Kidney (tissue), 22 donors: ENCODE measurements at places on chromosomes 7 and 10. TPM values are rescaled to one million over a fixed set of nuclear protein-coding genes. Genes with fewer than 3 reads are reported as not detected.

The ALOX5 gene
- 58.1 TPM for total RNA-seq

The ASNS gene
- 34.1 TPM for total RNA-seq

The ATG9B gene
- total RNA-seq, result 0.19 TPM

The H2BK1 gene
- not detected for total RNA-seq

GRCh38 chr7:101780281-101780680 lies 37.1 kb upstream of the CUX1 start:
- H3K36me3 ChIP-seq, result no peaks in the 10 kb centered on the region
- H3K27ac ChIP-seq, result no peak overlapping the region
- H3K4me3 ChIP-seq, result no peak overlapping the region
- DNase-seq, result no peak
- H3K4me1 ChIP-seq, result no peaks in the 10 kb centered on the region

DNA sequence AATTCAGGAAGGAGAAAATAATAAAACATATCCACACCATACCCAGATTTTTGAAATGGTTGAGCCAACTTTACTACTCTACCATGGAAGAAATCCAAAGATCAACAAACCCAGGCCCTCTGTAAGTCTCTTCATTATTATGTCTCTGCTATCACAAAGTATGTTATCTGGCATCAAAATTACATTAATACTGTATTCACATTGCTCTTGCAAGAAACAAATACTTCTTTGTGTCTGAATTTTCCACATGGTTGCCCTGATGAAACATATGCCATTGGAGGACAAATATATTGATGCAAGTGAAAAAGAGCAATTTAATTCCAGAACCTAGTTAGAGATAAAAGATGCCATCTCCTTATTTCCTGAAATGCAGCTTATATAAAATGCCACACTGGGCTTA lies 204.0 kb downstream of the FZD1 start:
- H3K36me3 ChIP-seq, result no peaks in the 10 kb centered on the region
- no peaks in the 10 kb centered on the region for H3K27me3 ChIP-seq
- H3K4me1 ChIP-seq, result no peaks in the 10 kb centered on the region

The CALN1 gene
- total RNA-seq, result not detected

DNA sequence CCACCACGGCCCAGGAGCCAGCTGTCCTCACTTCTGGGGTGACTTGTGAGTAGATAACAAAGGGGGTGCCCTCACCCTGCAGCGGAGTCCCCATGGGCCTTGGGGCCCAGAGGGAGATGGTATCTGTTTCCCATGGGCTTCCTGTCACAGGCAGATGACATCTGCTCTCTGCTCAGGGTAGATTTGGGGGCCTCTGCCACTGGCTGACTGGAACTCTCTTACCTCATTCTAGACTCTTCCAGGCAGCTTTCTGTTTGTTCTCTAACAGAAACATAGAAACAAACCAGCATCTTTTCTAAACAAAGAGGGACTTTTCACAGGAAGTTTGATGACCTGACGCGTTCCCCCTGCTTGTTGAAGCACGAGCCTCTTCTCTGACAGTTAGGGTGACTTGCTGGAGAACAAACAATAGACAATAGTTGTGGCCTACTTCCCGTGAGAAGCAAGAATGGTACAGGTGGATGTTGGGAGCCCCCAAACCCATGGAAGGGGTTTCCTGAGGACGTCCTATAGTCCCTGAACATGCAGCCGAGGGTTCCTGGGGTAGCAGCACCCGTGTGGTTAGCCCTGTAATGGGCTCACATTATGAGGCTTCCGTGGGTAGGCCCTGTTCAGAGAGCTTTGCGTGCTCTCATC lies 61.6 kb downstream of the GRK5 start:
- peak overlapping the region; percentile 76 for H3K27ac ChIP-seq
- no peak overlapping the region for H3K4me3 ChIP-seq
- H3K4me1 ChIP-seq, result peaks cover 11% of the 10 kb centered on the region
- H3K36me3 ChIP-seq, result no peaks in the 10 kb centered on the region

GRCh38 chr10:7565871-7566270 lies 100.9 kb downstream of the ITIH5 start:
- no peak overlapping the region for H3K27ac ChIP-seq
- no peak for DNase-seq
- H3K27me3 ChIP-seq, result no peaks in the 10 kb centered on the region
- H3K36me3 ChIP-seq, result no peaks in the 10 kb centered on the region
- H3K4me3 ChIP-seq, result no peak overlapping the region
- peaks cover 4% of the 10 kb centered on the region for H3K4me1 ChIP-seq

DNA sequence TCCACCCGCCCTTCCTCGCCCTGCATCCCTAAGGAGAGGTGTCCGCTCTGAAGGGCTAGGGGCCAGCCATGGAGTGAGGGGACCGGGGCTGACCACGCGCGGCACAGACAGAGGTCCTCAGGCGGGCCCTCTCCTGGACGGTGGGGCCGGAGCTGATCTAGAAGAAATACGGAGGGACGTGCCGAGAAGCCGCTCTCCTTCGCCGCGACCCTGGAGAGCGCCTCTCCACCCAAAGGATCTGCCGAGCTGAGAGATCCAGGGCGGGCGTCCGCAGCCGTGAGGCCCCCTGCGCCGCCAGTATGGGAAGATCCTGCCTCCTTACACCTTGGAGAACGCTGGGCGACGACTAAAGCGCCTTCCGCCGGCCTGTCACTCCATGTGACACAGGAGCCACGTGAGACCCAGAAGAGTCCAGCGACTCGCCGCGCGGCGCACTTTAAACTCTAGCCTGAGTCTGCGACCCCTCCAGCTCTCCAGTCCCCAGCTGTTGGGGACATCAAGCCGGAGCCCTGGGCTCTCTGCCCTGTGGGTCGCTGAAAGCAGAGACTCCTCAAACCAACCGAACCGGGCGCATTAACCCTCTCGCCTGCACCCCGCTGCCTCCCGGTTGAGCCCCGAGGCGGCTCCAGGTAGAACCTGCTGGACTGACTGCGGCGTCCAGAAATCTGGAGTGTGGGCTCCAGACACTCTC lies 1.5 kb upstream of the SFMBT2 start:
- peak; percentile 86 for DNase-seq
- peaks cover 22% of the 10 kb centered on the region for H3K27me3 ChIP-seq
- H3K27ac ChIP-seq, result peak overlapping the region; percentile 7
- no peaks in the 10 kb centered on the region for H3K4me1 ChIP-seq
- H3K36me3 ChIP-seq, result no peaks in the 10 kb centered on the region

The HOXA2 gene
- 2.9 TPM for total RNA-seq

- no peak overlapping the region for H3K27ac ChIP-seq
- H3K4me3 ChIP-seq, result no peak overlapping the region
- no peaks in the 10 kb centered on the region for H3K27me3 ChIP-seq
- no peaks in the 10 kb centered on the region for H3K4me1 ChIP-seq
- H3K36me3 ChIP-seq, result no peaks in the 10 kb centered on the region
These were observed 73.5 kb downstream of the KMT2C start for GRCh38 chr7:152362128-152362926.

The CADPS2 gene
- 33.0 TPM for total RNA-seq

The DNA2 gene
- total RNA-seq, result 3.6 TPM

The UFSP1 gene
- 3.4 TPM for total RNA-seq

DNA sequence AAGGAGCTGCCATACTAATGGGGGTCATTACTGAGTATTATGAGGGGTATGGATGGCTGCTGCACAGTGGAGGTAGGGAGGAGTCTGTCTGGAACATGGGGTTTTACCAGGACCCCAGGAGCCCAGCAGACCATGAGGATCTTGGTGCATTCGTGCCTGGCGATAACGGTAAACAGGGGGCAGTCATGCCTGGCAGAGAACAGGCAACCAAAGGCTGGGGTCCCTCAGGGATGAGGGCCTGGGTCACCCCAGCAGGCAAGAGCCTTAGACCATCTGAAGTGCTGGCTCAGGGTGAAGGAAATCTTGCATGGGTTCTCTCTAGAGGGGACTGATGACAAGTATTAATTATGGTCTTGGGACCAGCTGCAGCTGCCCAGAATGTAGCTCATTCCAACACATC lies 46.1 kb downstream of the MYL10 start:
- H3K4me1 ChIP-seq, result no peaks in the 10 kb centered on the region
- H3K36me3 ChIP-seq, result no peaks in the 10 kb centered on the region
- DNase-seq, result peak; percentile 19
- H3K4me3 ChIP-seq, result no peak overlapping the region
- no peak overlapping the region for H3K27ac ChIP-seq

GRCh38 chr10:48277093-48277492 lies 2.6 kb upstream of the FRMPD2 start:
- H3K27ac ChIP-seq, result no peak overlapping the region
- no peak overlapping the region for H3K4me3 ChIP-seq
- no peaks in the 10 kb centered on the region for H3K4me1 ChIP-seq
- H3K36me3 ChIP-seq, result no peaks in the 10 kb centered on the region

GRCh38 chr10:35940141-35941041 lies 298.3 kb upstream of the FZD8 start:
- no peaks in the 10 kb centered on the region for H3K27me3 ChIP-seq
- H3K36me3 ChIP-seq, result no peaks in the 10 kb centered on the region
- H3K4me3 ChIP-seq, result no peak overlapping the region

DNA sequence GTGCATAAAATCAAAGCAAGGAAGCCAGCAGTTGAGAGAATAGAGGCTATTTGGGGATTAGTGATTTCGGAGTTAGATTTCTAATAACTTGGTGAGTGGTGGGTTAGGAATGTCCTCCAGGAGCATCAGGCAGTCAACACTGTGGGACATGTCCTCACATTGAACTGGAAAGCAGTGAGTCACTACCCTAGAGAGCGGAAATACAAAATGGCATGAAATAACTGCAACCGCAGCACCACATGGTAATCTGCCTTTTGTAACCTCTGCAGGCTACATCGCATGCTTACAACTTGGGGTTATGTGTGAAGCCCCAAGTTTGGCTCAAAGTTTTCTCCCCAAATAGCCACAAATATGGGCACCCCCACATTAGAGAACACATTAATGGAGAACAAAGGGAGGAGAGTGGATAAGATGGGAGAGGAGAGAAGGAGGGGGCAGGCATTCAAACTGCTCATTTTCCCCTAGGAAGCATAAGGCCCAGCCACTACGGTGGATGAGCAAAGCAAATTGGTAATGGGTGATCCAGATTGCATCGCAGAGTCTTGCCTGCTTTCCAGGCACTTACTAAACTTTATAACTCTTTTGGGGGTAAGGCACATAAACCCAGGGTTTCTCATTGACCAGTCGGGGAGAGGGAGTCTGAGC lies 22.0 kb upstream of the SLF2 start:
- no peaks in the 10 kb centered on the region for H3K36me3 ChIP-seq
- no peaks in the 10 kb centered on the region for H3K4me1 ChIP-seq
- no peak overlapping the region for H3K4me3 ChIP-seq
- H3K27me3 ChIP-seq, result no peaks in the 10 kb centered on the region

DNA sequence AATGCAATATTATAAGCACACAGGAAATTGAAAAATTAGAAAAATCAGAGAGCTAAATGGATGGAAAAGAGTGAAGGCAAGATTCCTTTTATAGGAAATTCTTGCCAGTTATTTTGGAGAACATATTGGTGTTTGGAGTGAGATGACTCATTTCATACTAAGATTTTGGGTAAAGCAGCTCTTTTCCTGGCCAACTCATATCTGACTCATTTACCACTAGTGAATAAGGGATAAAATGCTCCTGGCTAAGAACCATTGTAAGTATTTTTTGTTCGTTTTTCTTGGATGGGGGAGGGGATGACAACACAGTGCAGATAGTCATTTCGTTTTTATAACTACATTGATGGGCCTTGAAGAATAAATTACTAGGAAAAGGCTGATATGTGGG lies 139.3 kb downstream of the TWIST1 start:
- H3K36me3 ChIP-seq, result no peaks in the 10 kb centered on the region
- H3K4me1 ChIP-seq, result no peaks in the 10 kb centered on the region
- no peaks in the 10 kb centered on the region for H3K27me3 ChIP-seq
- no peak overlapping the region for H3K27ac ChIP-seq
- DNase-seq, result no peak
- no peak overlapping the region for H3K4me3 ChIP-seq

GRCh38 chr7:51602376-51602775 lies 285.8 kb upstream of the COBL start:
- no peak overlapping the region for H3K4me3 ChIP-seq
- no peaks in the 10 kb centered on the region for H3K27me3 ChIP-seq
- H3K27ac ChIP-seq, result no peak overlapping the region
- H3K4me1 ChIP-seq, result no peaks in the 10 kb centered on the region
- DNase-seq, result no peak

The MRLN gene
- total RNA-seq, result not detected

GRCh38 chr7:102393467-102393866 lies 2.7 kb upstream of the PRKRIP1 start:
- no peak for DNase-seq
- H3K27me3 ChIP-seq, result no peaks in the 10 kb centered on the region
- H3K36me3 ChIP-seq, result no peaks in the 10 kb centered on the region
- H3K4me1 ChIP-seq, result peaks cover 13% of the 10 kb centered on the region
- H3K4me3 ChIP-seq, result no peak overlapping the region
- H3K27ac ChIP-seq, result no peak overlapping the region

- peaks cover 11% of the 10 kb centered on the region for H3K4me1 ChIP-seq
- H3K36me3 ChIP-seq, result no peaks in the 10 kb centered on the region
- H3K27me3 ChIP-seq, result no peaks in the 10 kb centered on the region
- peak; percentile 52 for DNase-seq
- no peak overlapping the region for H3K4me3 ChIP-seq
These were observed 5.7 kb downstream of the BLVRA start for GRCh38 chr7:43764039-43764761.

The TRRAP gene
- 47.7 TPM for total RNA-seq

- H3K27me3 ChIP-seq, result no peaks in the 10 kb centered on the region
- no peaks in the 10 kb centered on the region for H3K4me1 ChIP-seq
- no peaks in the 10 kb centered on the region for H3K36me3 ChIP-seq
- DNase-seq, result no peak
These were observed 133.8 kb upstream of the PRSS1 start for GRCh38 chr7:142615508-142615907.

DNA sequence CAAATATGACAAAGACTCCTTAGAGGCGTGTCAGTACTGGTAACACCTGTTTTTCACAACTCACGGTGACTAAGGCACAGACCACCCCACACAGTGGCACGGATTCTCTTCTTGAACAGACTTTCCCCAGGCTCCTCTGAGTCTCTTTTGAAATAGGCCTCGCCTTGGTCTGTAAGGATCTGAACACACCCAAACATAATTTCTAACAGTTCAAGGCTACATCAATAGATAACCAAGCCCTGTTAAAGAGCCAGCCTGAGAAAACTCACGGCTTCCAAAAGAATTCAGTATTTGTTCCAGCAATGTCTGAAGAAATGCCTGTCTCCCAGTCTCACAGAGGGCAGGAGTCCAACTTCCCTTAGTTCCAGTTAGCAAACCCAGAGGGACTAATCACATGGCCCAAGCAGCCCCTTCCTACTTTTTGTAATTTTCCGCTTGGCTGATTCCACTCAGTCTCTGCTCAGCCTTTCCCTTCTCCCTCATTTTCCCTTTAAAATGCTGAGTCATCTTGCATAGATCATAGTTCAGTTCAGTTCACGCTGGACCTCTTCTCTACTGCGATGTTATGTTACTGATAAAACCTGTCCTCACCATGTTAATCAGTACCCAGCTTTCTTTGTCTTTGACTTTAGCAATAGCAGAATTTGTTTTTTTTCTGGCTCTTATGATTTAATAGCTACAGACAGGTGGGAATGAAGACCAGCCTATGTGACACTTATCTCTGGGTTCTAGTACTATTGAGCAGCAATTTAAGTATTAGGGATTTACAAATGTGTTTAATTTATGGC lies 22.6 kb upstream of the AKR1C3 start:
- H3K4me1 ChIP-seq, result peaks cover 6% of the 10 kb centered on the region
- DNase-seq, result peak; percentile 77
- no peaks in the 10 kb centered on the region for H3K27me3 ChIP-seq
- H3K36me3 ChIP-seq, result no peaks in the 10 kb centered on the region
- H3K4me3 ChIP-seq, result peak overlapping the region; percentile 21
- H3K27ac ChIP-seq, result peak overlapping the region; percentile 85

- peaks cover 2% of the 10 kb centered on the region for H3K36me3 ChIP-seq
- H3K4me3 ChIP-seq, result no peak overlapping the region
- no peak for DNase-seq
- no peaks in the 10 kb centered on the region for H3K4me1 ChIP-seq
- H3K27ac ChIP-seq, result no peak overlapping the region
- no peaks in the 10 kb centered on the region for H3K27me3 ChIP-seq
These were observed 100.7 kb downstream of the FAM53B start for GRCh38 chr10:124643330-124644009.
